Stimulated activated CD8-positive, alpha-beta memory T cell treated with anti-CD3 and anti-CD28 coated beads, Interleukin-2, amount 100 ng/mL, for 48 hours (primary cell): ENCODE measurements at places on chromosomes 13 and 19.
A peak's percentile ranks its signal among the peaks of the same experiment; 100 is the strongest.

DNA sequence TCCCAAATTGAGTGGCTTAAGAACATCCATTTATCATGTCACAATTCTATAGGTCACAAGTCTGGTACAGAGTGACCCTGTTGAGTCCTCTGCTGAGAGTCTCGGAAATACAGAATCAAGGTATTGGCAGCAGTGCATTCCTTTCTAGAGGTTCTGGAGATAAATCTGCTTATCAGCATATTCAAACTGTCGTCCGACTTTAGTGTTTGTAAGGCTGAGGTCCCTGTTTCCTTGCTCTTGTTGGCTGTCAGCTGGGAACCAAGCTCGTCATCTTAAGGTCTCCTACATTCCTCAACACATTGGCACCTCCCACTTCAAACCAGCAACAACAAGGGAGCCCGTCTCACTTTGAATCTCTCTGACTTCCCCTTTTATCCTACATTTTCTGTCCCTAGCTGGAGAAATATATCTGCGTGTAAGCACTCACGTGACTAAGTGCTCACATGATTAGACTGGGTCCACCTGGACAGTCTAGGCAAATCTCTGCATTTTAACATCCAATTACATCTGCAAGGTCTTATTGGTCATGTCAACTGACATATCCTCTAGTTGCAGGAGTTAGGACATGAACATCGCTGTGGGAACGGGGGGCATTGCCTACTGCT, 886.8 kb downstream of the PCDH9 start:
- DNase-seq, result no peak

DNA sequence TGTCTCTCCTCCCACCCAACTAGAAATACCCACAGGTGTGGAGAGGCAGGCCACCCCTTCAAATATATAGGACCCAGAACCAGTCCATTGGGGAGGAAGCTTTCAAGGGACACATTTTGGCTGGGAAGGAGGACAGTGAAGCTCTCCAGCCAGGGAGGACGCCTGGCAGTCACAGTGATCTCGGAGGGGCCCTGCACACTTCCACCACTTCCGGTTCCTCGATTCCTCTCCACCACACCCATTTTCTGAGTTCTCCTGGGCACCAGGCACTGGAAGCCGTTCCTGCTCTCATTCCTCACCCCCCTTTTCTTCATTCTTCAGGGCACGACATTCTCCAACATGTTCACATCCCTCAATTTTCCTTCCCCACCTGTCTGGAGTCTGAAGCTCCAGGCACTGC, 30.4 kb upstream of the CEACAM21 start:
- no peak for DNase-seq

DNA sequence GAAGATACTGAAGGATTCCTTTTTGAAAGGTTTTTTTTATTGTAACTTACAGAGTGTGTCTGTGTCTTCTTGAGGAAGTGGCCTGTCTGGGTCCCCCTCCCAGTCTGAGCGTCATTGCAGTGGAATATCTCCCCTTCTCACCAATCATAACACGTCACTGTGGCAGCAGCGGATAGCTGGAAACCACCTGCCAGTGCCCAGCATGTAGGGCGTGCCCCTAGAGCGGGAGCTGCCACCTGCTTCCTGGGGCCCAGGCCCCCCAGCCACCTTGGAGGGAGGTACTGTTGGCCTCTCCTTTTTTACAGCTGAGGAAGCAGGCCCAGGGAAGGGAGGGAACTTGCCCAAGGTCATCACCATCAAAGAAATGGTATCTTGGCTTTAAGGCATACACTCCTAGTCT, 4.6 kb upstream of the DNM2 start:
- DNase-seq, result no peak

DNA sequence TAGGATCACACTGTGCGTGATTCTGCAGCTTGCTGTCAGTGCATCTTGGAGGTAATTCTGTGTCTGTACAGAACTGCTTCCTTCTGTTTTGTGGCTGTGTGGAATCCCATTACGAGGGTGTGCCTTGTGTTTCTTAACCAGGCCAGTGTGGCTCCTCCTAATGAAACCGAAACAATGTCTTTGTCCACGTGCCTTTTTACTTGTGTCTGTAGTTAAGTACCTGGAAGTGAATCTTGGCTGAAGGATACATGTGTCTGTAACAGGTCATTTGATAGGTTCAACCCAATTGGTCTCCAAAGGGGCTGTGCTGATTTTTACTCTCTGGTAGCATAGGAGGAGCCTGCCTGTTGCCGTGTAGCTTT, 13.1 kb downstream of the NOP53 start:
- no peak for DNase-seq

DNA sequence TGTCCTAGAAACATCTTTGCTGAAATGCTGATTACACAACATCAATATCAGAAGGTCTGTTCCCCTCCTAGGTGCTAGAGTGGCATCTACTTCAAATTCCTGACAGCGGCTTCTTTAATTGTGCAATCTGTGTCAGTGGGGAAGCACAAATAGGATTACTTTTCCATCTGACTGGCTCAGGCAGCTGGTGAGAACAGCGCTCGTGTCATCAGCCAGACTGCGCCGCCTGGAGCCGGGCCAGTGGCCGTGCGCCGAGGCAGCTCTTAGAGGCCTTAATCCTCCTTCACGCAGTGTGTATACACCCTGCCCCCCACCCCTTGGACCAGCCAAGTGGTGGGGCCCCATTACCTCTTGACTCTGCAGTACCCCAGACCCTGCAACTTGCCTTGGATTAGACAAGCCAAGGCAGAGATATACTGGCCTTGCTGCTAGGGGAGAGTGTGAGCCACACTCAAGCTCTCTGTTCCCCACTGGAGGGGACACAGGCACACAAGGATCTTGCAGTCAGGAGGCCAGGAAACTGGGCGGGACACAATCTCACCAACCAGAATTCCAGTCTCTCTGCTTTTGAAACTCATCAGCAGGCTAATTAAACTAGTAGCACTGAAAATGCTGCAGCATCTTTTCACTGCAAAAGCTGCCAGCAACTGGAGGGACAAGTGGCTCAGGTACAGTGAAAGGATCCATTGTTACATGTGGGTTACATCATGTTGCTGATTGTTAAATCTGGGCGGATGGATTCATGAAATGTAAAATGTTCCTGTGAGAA, 48.9 kb upstream of the EPHX3 start:
- DNase-seq, result no peak

DNA sequence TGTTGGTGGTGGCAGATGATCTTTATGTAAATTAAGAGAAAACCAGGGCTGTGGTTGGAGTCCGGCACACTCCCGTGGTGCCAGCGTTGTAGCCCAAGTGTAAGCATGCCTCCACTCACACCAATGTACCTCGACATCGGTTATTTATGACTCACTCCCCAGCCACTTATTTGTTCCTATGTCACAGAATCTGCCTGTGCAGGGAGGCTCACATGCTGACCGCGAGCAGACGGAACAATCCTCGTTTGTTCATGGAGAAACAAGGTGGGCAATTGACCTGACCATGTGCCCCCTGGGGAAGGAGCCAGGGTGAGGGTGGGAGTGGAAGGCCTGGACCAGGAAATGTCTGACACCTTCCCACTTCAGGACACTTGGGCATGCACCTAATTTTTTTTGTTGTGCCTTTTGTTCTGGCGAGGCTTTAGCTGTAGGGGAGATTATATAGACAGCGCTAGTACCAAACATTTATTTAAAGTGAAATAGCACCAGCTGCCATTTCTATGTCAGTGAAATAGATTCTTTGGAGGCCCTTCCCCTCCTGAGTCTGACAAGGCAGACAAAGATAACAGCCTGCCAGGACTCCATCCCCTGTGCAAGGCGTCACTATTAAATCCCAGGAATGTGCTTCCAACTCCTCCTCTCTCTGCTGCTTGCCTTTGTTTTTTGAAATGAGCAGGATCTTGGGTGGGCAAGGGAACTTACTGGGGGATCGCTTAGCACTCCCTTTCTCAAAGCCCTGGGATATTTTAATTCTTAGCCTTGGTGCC, 394.2 kb downstream of the FGF9 start:
- DNase-seq, result no peak

GRCh38 chr13:48770372-48770771, 116.6 kb downstream of the CYSLTR2 start:
- DNase-seq, result no peak

DNA sequence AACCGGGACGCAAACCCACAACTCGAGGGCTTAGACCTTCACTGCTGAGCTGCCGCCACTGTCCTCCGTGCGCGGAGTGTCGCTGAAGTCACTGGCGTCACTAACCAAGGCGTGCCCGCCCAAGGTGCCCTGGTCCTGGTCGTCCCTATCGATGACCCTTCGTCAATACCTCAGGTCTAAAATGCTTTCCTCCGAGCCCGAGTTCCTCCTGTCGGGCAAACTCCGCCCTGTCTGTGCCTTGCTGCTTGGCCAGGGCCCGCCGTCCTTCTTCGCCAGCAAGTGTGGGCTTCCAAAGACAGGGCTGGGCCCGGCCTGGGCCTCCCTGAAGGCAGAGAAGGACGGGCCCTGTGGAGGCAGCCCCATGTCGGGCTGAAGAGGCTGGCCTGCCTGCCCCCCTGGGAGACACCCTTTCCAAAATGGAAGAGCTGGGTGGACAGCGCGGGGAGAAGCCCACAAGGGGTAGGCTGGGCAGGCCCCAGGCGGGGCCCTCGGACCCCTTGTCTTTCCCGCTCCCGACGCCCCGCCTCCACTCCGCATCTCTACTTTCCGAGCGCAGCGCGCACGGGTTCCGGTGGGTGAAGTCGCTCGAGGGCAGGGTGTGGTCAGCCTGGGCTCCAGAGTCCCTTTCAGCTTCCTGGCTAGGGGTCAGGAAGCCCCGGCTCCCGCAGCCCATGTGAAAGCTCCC, 13.4 kb downstream of the RB1 start:
- DNase-seq, result no peak

GRCh38 chr19:2049741-2050348, 1.2 kb downstream of the MKNK2 start:
- DNase-seq, result no peak

GRCh38 chr19:39126312-39127187, 964 bp downstream of the PAK4 start:
- no peak for DNase-seq

DNA sequence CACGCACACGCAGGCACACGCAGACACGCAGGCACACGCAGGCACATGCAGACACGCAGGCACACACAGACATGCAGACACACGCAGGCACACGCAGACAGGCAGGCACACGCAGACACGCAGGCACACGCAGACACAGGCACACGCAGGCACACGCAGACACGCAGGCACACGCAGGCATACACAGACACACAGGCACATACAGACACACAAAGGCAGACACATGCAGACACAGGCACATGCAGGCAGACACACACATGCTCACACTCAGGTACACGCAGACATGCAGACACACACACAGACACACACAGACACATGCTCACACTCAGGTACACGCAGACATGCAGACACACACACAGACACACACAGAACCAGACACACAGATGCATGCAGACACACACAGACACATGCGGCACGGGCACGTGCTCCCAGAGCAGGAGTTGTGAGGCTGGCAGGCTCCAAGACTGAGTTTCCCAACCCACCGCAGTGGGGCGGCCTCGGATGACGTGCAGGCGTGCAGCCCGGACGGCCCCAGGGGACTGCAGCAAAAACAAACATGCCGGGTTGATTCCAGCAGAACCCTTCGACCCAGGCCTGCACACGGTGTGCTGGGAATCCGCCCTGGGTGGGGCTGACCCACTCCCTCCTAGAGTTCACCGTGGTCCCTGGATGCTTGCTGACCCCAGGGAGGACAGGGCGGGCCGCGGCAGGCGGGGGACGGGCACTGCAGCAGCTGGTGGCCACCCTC, 100.0 kb downstream of the GADD45B start:
- DNase-seq, result no peak

GRCh38 chr13:60229708-60230272, 66.1 kb upstream of the DIAPH3 start:
- DNase-seq, result no peak

- DNase-seq, result no peak
Observed at GRCh38 chr19:41478875-41479756, 36.2 kb downstream of the ERICH4 start.

DNA sequence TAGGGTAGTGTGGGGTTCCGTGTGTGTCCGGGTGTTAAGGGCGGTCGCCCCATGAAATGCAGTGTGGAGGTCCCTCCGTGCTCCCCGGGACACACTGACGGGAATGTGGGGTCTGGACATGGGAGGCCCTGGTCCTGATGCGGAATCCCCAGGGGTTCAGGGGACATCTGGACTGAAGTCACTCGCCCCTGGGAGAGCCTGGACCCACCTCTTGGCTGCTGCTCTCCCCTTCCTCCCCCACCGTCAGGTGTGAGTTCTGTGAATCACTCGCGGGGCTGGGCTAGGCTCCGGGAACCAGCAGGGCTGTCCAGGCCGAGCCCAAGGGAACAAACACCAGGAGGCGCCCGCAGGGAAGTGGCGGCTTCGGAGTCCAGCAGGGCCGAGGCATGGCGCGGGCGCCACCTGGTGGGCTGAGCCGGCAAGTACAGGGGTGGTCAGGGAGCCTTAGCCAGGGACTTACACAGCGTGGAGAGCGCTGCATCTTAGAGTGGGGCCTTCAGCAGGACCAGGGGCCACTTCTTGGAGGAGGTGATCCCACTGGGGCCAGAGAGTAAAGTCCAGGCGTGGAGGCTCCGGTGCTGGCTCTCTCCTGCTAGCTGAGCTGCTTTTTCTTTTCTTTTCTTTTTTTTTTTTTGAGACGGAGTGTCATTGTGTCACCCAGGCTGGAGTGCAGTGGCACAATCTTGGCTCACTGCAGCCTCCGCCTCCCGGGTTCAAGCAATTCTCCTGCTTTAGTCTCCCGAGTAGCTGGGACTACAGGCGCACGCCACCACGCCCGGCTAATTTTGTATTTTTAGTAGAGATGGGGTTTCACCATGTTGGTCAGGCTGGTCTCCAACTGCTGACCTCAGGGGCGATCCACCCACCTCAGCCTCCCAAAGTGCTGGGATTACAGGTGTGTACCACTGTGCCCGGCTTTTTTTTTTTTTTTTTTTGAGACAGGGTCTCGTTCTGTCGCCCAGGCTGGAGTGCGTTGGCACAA, 20.1 kb downstream of the WTIP start:
- DNase-seq, result peak; percentile 83
